SK-N-SH (cell line): ENCODE measurements at places on chromosomes 2 and 18. TPM values are rescaled to one million over a fixed set of nuclear protein-coding genes. Genes with fewer than 3 reads are reported as not detected.

DNA sequence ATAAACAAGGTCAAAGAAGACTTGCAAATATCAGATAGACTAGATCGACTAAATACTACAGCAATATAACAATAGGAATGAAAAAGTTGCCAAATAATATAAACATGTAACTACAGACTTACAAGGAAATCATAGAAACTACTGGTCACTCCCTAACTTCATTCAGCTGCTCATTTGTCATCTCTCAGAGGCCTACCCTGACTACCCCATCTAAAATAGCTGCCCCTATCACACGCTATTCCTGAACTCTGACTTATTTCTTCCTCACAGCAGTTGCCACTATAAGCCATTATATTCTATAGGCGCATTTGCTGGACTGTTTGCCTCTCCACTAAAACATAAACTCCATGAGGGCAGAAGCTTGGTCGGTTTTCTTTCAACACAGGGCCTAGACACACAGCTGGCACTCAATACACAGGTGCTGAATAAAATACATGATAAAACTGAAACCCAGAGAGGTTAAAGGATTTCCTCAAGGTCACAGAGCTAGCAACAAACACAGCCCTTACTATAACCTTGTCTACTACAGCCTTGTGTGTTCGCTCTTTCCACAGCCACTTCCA is 1.8 kb downstream of the STRN start:
- DNase-seq = no peak

- no peak for DNase-seq
These were observed 306.6 kb upstream of the VWC2L start for GRCh38 chr2:214104219-214104618.

Gene AMER3
- under 0.01 and 0.03 TPM in 2 replicates for polyA plus RNA-seq

GRCh38 chr2:214881647-214882202 is 72.2 kb upstream of the BARD1 start:
- no peak for DNase-seq

Gene CERKL
- 0.05 and 0.07 TPM in 2 replicates for polyA plus RNA-seq

Gene AKAIN1
- not detected in 2 replicates for polyA plus RNA-seq

DNA sequence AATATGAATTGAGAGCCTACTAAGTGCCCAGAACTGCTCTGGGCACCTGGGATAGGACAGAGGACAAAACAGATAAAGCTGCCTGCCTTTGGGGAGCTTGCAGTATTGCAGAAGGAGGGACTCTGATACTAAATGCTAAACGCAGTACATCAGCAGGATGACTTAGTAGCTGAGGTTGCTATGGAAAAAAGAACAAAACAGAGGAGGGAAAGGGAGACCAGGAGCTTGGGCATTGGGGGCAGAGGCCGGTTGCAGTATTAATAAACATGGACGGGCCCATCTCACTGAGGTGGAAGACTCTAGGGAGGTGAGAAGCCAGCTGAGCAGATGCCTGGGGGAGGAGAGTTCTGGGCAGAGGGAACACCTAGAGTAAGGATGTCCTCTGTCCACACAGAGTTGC is 66.1 kb upstream of the SP3 start:
- no peak for DNase-seq

- DNase-seq = no peak
These were observed 129.2 kb upstream of the ERBB4 start for GRCh38 chr2:212667751-212668316.

Gene CFAP221
- polyA plus RNA-seq = 0.12 and 0.15 TPM in 2 replicates

DNA sequence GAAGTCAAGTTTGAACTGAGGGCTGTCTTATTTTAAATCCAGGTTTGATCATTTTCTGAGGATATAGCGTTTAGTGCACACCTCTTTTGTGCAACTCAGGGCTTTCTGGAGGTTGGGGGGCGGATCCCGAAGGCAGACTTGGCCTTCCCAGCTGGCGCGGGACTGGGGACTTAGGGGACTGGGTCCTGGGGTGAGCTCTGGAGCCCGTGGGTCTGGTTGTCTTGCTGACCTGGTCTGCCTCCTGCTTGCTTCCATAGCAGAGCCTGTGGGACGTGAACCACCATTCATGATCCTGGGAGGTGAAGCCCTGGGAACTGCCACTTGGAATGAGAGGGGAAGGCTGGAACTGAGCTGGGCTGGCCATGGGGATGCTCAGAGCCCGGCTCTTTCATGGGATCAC is 63.1 kb downstream of the AGAP1 start:
- DNase-seq = no peak
